C1 segment of cervical spinal cord (tissue), 14 donors: ENCODE measurements at places on chromosomes 1 and 21.

DNA sequence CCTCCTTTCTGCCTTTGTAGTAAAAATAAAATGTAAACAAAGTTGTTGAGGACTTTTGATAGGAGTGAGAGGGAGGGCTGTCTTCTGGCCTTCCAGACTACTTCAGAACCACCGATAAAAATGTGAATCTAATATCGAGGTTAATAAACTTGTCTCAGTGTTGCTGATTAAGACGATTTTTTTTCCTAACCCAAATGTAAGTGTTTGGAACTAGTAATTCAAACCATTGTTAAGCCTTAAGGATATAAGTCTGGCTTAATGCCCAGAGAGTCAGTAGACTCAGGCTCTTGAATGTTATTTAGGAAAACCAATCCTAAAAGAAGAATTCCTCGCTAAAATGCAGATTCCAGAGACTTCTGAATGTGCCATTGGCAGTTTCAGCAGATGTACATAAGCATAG lies 356.9 kb downstream of the SIPA1L2 start:
- no peak for DNase-seq

DNA sequence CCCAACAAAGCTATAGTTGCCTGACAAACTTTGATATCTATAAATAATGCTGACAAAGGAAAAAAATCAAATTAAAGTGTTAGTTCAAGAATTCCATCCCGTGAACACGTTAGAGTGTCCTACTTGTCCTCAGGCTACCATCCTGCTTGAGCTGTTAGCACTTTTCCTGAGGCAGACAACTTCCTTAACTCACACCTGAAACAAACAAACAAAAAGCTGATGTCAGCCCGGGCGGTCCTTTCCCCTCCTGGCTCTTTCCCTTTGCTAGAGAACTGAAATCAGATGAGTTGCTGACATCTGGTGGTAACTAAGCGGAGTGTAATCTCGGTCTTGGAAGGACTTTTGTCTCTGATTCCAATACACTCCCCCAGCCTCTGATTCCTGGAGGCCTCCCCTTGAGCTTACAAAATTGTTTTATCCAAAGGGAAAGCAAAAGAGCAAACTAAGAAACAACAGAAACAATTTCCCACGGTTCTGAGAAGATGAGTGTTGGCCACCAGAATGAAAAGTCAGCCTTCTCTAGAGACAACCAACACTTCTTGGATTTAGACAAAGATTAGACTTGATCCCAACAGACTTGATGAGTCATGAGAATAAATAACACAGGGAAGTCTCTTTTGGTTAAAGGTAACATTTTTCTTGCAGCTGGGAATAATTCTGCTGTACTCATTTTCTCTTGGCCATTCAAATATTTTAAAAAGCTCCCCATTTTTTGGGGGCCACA lies 135.4 kb downstream of the PROX1 start:
- peak; percentile 1 for DNase-seq

DNA sequence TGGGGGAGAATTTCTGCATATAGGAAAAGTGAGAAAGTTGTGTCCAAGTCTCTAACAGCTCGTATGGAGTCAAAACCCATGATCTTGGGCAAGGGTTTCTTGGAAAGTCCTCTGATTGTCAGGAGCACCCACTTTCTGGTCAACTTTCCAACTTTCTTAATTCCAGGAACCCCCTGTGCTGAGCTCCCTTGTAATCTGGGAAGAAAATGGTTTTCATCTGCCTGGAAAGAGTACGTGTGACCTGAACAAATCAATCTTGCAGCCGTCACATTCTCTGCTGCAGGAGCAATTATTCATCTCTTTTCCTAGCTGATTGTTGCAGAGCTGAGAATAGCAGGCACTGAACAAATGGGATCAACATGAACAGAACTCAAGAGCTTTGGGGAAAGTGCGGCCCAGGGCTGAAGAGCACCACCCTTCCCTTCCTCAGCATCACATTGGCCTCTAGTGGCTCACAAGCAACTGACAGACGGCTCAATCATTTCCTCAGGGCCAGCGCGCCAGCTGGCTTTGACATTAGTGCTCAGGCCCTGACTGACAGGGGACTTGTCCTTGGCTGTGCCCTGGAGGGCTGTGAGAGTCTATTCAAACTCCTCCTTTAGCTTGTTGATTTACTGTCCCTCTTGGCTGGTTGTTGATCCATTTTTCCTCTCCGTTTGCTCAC lies 295.2 kb downstream of the HLX start:
- no peak for DNase-seq

DNA sequence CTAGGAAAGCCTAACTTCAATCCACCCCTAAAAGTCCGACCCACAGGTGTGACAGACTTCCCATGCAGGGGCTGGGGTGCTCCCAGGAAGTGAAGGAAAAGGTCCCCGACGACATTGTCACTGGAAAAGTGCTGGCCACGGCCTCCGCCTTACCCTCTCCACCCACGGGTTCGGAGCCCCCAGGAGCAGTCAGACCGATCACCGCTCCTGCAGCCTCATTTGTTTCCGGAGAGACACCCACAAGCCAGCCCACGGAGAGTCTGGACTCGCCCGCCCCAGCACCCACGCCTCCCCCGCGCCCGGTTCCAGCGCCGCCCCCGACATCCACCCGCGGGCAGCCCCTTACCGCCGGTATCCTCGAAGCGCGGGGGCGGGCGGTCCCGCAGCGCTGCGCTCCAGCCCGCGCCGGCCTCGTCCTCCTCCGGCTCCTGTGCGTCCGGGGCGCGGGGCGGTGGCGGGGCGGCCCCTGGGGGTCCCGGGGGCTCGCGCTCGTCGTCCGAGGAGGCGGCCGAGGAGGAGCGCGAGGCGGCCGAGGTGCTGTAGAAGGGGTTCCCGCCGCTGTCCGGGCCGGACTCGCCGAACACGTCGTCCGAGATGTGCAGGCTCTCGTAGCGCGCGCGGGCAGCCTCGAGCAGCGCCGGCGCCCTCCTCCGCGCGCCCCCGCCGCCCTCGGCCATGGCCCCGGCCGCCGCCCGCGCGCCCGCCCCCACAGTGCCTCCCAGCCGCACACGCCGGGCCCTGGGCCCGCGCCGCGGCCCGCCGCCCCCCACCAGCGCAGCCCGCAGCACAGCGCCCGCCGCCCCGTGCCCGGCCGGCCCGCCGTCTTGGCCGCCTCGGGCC lies 660 bp downstream of the PGBD5 start:
- no peak for DNase-seq

DNA sequence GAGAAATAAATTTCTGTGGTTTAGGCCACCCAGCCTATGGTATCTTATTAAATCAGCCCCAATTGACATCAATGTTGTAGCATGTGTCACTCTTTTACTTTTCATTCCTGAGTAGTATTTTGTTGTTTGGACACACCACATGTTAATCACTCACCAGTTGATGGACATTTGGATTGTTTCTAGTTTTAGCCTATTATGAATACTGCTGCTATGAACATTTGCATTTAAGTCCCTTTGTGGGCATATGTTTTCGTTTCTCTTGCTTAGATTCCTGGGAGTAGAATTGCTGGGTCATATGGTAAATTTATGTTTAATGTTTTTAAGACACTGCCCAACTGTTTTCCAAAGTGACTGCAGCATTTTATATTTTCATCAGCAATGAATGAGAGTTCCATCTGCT lies 50.2 kb upstream of the NUF2 start:
- DNase-seq, result no peak

- no peak for DNase-seq
These were observed 3.7 kb upstream of the CCN1 start for GRCh38 chr1:85576642-85577418.

GRCh38 chr1:118154220-118154619 lies 30.8 kb downstream of the SPAG17 start:
- no peak for DNase-seq

- DNase-seq, result no peak
These were observed 13.9 kb upstream of the ALPL start for GRCh38 chr1:21495225-21495820.

GRCh38 chr1:20114021-20114648 lies 5.2 kb downstream of the PLA2G2D start:
- DNase-seq, result no peak

- no peak for DNase-seq
These were observed 334.2 kb upstream of the CAMK1G start for GRCh38 chr1:209249280-209249670.

GRCh38 chr21:41817228-41817627 lies 50.4 kb upstream of the RIPK4 start:
- no peak for DNase-seq

- DNase-seq, result no peak
These were observed 277.6 kb upstream of the RUNX1 start for GRCh38 chr21:35326677-35327076.

- DNase-seq, result no peak
These were observed 64.4 kb downstream of the FAAP20 start for GRCh38 chr1:2130156-2130555.

GRCh38 chr1:177981200-177981599 lies 11.3 kb upstream of the SEC16B start:
- DNase-seq, result no peak

DNA sequence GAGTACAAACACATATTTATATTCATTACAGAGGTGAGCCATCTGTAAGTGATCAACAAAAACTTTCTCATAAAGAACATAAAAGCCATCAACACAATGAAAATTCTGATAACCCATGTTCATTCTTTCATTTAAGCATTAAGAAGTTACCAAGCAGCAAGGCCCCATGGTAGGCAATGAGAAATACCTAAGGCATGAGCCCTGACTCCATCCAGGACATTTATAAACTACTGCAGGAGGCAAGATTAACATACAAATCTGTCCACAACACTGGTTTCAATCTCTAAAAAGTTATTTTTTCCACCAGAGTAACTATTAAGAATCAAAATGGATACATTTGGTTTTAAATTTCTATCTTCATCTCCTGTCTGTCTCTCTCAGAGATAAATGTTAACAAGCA lies 76.1 kb downstream of the SIPA1L2 start:
- no peak for DNase-seq

DNA sequence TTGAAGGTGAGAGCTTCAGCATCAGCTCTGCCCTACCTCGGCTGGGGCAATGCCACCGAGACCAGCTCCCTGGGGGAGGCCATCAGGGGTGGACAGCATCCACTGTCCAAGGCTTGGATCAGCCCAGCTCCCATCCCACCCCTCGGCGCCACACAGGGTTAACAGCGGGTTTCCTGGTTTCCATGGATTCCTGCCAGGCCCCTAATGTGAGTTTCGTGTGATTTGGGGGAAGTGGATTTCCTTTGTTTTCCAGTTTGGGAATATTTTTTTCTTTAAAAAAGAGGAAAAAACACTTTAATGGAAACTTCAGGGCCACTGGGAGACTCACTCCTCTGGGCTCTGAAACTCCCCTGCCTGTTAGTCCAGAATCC lies 34.3 kb downstream of the CASZ1 start:
- no peak for DNase-seq

GRCh38 chr1:99580451-99580850 lies 65.5 kb upstream of the PALMD start:
- DNase-seq, result no peak

DNA sequence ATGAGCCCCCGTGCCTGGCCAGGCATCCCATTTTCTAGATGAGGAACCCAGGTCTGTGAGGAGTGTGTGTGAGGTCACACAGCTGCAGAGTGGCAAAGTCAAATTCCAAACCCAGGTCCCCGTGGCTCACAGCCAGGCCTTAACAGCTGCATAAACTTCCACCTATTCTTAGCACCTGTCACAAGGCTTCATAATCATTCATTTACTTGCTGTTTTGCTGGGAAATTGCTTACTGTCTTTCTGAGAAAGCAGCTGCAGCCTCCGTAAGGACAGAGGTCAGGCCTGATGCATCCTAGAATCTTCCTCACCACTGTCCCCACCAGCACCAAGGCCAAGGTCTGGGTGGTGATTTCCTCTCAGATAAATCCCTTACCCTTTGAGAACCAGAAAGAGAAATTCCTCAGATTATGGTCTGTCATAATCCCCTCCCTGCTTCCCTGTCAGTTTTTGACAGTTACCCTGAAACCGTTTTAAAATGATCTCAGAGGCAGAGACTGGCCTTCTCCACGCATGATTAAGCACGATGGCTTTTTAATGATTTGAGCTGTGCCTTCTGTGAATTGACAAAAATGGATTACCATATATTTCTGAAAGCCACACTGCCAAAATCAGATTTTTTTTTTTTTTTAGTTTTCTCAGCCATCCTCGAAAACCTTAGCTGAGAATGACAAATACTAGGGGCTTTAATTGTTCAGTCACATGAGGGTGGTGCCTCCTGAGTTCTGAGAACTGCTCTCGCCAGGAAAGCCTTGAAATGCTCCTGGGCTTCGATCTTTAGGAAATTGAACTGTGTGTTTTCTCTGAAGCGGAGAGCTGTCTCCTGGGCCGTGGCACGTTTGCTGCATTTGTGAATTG lies 70.0 kb upstream of the SELENON start:
- no peak for DNase-seq

DNA sequence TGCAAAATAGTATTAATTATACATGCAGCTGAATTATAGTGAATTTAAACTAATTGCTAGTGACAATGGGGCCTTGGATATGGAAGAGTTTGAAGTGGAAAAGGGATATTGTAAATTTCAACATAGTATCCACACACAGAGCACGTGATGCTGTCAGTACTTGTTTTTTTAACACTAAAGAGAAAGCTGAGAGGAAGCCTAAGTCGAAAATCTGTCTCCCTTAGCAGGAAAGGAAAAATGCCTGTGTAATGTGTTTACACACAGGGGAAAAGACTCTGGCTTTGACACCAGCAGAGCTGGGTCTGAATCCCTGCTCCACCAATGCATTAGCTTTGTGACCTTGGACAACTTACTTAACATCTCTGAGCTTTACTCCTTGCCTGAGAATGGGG lies 42.6 kb downstream of the PCSK9 start:
- no peak for DNase-seq

DNA sequence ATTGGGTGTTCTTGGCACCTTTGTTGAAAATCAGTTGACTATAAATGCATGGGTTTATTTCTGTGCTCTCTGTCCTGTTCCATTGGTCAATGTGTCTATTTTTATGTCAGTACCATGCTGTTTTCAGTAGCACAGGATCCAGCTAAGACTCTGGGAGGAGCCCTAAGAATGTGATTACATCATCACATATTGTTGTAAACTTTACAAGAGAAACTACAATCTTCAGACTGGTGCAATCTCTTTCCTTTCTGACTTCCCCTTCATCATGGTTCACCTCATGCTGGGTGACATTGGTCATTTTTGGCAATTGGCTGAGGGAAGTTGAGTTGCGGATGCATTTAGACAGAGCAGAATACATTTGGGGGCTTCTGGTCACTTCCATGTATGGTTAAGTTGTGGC lies 88.4 kb downstream of the C21orf91 start:
- DNase-seq, result no peak

DNA sequence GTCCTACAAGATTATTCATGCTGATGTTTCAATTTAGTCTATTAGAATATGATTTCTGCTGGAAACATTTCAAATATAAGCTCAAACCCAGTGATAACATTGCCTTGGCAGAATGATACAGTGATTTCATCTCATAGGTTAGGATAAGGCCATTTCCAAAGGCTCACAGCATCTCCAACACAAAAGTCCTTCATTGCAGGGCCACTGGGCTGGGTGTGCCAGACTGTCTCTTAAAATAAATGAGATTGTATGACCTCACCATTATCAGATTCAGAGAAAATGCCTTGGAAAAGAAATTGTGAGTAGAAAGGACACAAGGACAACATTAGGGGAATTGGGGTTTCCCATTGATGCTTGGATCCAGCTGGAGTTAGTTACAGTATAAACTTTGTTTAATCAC lies 30.4 kb downstream of the NGF start:
- no peak for DNase-seq

GRCh38 chr1:175217721-175218531 lies 25.4 kb upstream of the KIAA0040 start:
- no peak for DNase-seq

- DNase-seq, result no peak
These were observed 89.6 kb downstream of the LEPR start for GRCh38 chr1:65509912-65510680.

GRCh38 chr1:239870194-239870593 lies 221.5 kb upstream of the FMN2 start:
- no peak for DNase-seq
